ENCODE measurements at places on chromosomes 2 and 18. TPM values are rescaled to one million over a fixed set of nuclear protein-coding genes. Genes with fewer than 3 reads are reported as not detected.

SNED1 gene
- total RNA-seq = 22.7 TPM

CXCR2 gene
- not detected for total RNA-seq

EFR3B gene
- 4.5 TPM for total RNA-seq

SPP2 gene
- not detected for total RNA-seq

AQP4 gene
- 10.5 TPM for total RNA-seq

ADRA2B gene
- 2.0 TPM for total RNA-seq

SP110 gene
- 24.6 TPM for total RNA-seq

FBXO48 gene
- 1.2 TPM for total RNA-seq

CEP192 gene
- total RNA-seq = 31.7 TPM

LTBP1 gene
- 42.9 TPM for total RNA-seq

ANKRD30BL gene
- not detected for total RNA-seq

ADGRF3 gene
- not detected for total RNA-seq

VIT gene
- total RNA-seq = 9.1 TPM

LRRTM1 gene
- not detected for total RNA-seq

ARL5A gene
- total RNA-seq = 40.0 TPM

LHCGR gene
- total RNA-seq = not detected

ORC4 gene
- total RNA-seq = 40.9 TPM

CNDP1 gene
- not detected for total RNA-seq

TMEM247 gene
- total RNA-seq = not detected

APLF gene
- 0.58 TPM for total RNA-seq

INSIG2 gene
- total RNA-seq = 7.6 TPM

SAG gene
- total RNA-seq = not detected

GALNT3 gene
- total RNA-seq = 134 TPM

SLC20A1 gene
- total RNA-seq = 49.0 TPM

NMUR1 gene
- total RNA-seq = not detected

WNT10A gene
- not detected for total RNA-seq

LIMS3 gene
- not detected for total RNA-seq

DPY30 gene
- total RNA-seq = 62.7 TPM

VWA3B gene
- total RNA-seq = 134 TPM

RAMP1 gene
- total RNA-seq = 0.87 TPM

CCBE1 gene
- 0.29 TPM for total RNA-seq

SH3YL1 gene
- total RNA-seq = 218 TPM

CNOT9 gene
- 48.3 TPM for total RNA-seq

G6PC2 gene
- total RNA-seq = not detected

MCEE gene
- not detected for total RNA-seq

SPDYA gene
- total RNA-seq = 0.58 TPM

FBXO15 gene
- total RNA-seq = 31.0 TPM

IL36B gene
- total RNA-seq = not detected

PER2 gene
- total RNA-seq = 188 TPM

IL1R2 gene
- 56.4 TPM for total RNA-seq

MYCN gene
- 5.8 TPM for total RNA-seq

NT5C1B gene
- total RNA-seq = not detected

CYRIA gene
- total RNA-seq = 3.3 TPM

TUBB8B gene
- not detected for total RNA-seq

WIPF1 gene
- total RNA-seq = 35.9 TPM

FIGN gene
- total RNA-seq = 3.3 TPM

DIS3L2 gene
- 124 TPM for total RNA-seq

PPP1R1C gene
- total RNA-seq = not detected

PLGLB1 gene
- total RNA-seq = 0.89 TPM

SOX11 gene
- not detected for total RNA-seq

GPR55 gene
- not detected for total RNA-seq

CNRIP1 gene
- 6.2 TPM for total RNA-seq

TRIM43 gene
- total RNA-seq = not detected

TBC1D8 gene
- 74.2 TPM for total RNA-seq

LDLRAD4 gene
- total RNA-seq = 8.8 TPM

TBR1 gene
- total RNA-seq = not detected

SLC30A3 gene
- not detected for total RNA-seq

Data from stomach (tissue), 19 donors.